NCI-H69 (cell line): ENCODE measurements at places on chromosomes 12 and 14.

DNA sequence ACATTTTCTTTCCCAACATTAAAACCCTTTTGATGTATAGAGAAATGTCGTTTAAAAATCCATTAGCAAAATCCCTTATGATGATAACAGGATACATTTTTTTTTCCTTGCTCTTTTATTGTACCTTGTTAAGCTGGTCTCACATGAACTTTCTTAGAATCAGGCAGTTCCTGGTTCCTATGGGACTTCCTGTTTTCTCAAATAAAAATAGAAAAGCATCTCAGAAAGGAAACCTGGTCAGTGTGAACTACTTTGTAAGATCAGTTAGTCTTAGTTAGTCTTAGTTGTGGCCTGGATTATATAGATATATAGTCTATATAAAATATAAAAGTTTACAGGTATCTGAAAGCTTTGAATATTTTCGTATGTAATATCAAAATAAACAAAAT, 40.3 kb downstream of the LEMD3 start:
- no peak for DNase-seq

DNA sequence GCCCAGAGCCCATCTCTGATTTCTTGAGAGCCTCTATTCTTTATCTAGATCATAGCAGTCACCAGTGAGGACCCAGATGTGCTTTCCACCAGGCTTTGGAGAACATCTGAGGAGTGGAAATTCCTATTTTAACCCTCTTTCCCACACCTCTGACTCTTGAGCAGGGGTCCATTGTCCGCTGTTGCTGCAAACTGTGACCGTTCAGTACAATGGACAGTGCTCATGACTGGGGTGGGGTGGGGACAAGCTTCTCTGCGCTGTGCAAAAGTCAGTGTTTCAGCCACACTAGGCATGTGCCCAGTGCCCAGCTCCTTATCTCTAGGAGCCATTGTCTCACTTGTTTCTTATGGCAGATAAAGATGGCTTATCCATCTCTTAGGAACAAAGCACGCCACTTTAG, 16.9 kb upstream of the KRT7 start:
- DNase-seq, result no peak

DNA sequence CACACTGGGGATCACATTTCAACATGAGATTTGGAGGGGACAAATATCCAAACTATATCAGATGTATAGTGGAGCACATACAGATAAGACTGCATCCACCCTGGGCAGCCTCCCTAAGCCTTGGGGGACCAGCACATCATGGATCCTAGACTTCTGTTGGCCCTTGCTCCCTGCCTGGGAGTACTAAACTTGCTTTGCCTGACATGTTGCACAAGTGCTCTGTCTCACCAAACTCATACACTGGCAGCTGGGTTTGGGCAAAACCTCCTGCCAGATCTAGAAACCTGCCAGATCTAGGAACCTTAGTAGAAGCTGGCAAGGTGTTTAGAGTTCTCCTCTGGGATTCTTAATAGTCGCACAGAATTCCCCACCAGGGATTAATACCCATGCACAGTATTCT, 18.4 kb upstream of the DHRS4 start:
- DNase-seq, result no peak

DNA sequence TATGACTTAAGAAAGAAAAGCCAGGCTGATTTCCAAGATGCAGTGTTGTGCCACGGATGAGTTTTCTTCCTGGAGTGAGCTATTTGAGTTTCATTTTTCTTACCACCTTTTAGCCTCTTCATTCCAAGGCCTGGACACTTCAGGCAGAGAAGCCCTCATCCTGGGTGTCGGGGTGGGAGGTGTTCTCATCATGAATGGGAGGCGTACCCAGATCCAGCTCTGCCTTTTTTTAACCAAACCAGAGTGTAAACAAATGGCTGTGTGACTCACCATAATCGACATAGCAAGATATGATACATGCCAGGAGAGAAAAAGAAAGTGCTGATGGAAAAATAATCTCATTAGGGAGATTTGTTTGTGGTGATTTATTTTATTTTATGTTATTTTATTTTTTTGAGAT, 79.9 kb downstream of the ARF6 start:
- DNase-seq, result peak; percentile 93

- DNase-seq, result no peak
These were observed 7.0 kb downstream of the PSMB11 start for GRCh38 chr14:23049011-23049410.

DNA sequence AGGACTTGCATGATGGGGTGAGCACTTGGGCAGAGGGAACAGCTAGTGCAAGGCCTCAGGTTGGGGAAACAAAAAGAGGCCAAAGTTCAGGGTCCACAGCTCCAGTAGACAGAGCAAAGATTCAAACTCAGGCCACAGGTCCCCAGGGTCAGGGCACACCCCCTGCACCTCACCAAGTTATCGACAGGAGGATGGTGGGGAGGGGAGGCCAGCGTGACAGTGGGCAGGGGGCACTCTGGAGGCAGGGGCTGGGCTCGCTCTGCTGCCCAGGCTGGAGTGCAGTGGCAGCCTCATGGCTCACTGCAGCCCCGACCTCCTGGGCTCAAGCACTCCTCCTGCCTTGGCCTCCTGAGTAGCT, 32.4 kb upstream of the ULK1 start:
- no peak for DNase-seq

GRCh38 chr14:84237881-84238280, 1292.1 kb upstream of the FLRT2 start:
- peak; percentile 23 for DNase-seq

DNA sequence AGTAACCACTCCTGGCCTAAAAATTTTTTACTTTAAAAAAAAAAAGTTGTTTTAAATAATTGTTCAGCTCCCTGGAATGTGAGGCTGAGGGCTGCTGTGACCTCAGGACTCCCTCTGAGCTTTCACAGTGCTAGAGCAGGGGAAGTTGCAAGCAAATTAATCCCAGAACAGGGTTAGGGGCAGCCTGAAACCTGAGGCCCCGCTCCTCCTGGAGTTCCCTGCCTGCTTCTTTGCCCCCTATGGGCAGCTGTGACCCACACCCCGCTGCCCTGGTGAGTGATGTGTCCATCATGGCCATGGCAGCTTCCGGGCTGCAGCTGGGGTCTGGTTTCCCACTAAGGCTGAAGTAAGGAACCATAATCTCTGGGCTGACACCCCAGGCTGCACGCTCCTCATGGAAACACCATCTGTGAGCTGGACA, 9.5 kb downstream of the RITA1 start:
- DNase-seq, result no peak

GRCh38 chr14:23123419-23123818, 4.4 kb upstream of the CEBPE start:
- peak; percentile 92 for DNase-seq

- DNase-seq, result no peak
These were observed 38.8 kb upstream of the NINJ2 start for GRCh38 chr12:701896-702539.

DNA sequence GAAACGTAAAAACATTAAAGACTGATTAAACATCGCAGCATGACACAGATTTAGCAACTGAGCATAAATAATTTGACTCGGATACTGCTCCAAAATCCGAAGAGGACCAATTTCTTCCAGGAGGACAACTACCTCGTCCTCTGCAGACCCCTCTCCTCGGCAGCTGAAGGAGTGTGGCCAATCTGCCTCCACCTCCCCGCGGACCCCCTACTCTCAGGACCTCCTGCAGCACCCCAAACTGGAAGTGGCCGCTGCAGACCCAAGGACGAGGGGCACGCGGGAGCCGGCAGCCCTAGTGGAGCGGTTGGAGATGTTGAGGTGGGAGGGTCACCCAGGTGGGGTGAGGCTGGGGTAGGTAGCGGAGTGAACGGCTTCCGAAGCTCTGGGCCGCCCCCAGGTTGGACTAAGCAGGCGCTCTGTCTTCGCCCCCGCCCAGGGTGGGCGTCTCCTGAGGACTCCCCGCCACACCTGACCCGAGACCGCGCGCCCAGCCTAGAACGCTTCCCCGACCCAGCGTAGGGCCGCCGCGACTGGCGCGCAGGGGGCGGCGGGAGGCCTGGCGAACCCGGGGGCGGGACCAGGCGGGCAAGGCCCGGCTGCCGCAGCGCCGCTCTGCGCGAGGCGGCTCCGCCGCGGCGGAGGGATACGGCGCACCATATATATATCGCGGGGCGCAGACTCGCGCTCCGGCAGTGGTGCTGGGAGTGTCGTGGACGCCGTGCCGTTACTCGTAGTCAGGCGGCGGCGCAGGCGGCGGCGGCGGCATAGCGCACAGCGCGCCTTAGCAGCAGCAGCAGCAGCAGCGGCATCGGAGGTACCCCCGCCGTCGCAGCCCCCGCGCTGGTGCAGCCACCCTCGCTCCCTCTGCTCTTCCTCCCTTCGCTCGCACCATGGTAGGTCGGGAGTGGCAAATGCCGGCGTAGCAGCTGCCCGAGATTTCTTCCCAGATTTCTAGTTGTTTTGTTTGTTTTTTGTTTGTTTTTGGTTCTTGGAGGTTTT, at the start of gene CALM1:
TSS of gene CALM1 (plus strand) at position 689 of the 999 bp plus-strand sequence. CDS start at position 891, 202 bp downstream.
- DNase-seq, result peak; percentile 98

DNA sequence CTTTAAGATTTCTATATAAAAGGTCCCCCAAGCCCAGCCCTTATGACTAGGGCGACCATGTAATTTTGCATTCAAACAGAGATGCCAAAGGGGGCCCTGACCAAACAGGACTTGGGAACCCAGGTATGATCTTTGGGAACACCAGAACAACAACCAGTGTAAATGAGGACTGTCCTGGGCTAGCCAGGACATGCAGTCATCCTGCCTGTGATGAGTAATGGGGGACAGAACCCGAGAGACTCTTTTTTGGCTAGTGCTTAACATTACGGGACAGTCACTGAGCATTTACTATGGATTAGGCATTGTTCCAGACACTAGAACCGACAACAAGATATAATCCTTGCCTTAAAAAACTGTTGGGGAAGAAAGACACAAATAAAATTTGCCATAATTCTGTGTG, 337.3 kb downstream of the CACNA1C start:
- no peak for DNase-seq

DNA sequence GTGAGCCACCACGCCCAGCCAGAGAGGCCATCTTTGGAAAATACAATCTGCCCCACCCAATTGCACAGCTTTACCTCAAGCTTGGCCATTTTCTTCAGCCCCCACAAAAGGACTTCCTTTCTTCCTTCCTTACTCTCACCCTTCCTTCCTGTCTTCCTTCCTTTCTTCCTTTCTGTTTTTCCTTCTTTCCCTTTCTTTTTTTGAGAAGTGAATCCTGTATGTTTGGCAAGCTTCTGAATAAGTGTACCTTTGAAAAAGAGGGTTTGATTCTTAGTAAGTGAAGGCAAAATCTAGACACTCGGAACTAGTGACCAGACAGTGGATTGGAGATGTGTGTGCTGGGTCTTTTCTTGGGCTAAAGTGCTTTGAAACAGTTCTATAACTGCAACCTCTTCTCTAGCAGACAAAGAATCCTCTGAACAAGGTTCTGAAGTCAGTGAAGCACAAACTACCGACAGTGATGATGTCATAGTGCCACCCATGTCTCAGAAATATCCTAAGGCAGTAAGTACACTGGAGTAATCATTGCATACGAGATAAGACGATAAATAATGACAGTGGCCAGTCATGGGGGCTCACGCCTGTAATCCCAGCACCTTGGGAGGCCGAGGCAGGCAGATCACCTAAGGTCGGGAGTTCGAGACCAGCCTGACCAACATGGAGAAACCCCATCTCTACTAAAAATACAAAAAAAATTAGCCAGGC, 49.5 kb downstream of the SUPT16H start:
- no peak for DNase-seq

DNA sequence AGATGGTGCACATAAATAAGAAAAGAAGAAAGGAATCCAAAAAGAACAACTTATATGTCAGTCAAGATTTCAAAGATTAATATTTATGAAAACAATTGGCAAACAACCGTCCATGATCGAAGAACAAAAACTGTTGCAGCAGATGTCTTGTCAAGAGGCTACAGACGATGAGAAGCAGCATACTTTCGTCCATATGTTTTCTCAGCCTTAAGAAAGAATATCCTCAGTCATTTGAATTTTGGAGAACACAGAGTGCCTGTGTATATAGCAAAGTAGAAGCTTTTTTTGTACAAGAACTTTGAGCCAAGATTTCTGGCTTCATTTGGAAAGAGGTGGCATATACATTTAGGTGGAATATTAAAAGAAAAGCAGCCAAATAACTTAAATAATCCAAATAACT, 297.2 kb downstream of the ITPR2 start:
- no peak for DNase-seq

- DNase-seq, result peak; percentile 88
These were observed 42.0 kb downstream of the TRAF3 start for GRCh38 chr14:102819176-102819628.

- DNase-seq, result no peak
These were observed 37.1 kb upstream of the LMNTD1 start for GRCh38 chr12:25590011-25590721.

GRCh38 chr14:59294662-59294992, 106.2 kb downstream of the DAAM1 start:
- no peak for DNase-seq

DNA sequence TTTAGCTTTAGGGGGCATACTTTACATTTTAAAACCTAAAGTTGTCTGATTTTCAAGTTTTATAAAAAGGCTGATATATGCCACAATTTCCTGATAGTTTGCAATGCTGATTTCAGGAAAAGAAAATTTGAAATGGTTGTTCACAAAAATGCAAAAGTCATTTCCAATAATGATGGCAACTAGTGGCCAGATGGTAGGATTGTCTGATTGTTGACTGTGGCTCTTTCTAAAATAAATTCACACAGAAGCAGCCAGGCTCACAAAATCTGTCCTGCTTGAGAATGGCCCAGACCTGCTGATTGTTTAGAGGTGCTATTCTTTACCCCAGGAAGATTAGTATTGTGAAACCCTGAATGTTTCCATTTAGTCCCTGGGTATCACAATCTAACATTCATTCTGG, 220.3 kb downstream of the NELL2 start:
- DNase-seq, result peak; percentile 36

DNA sequence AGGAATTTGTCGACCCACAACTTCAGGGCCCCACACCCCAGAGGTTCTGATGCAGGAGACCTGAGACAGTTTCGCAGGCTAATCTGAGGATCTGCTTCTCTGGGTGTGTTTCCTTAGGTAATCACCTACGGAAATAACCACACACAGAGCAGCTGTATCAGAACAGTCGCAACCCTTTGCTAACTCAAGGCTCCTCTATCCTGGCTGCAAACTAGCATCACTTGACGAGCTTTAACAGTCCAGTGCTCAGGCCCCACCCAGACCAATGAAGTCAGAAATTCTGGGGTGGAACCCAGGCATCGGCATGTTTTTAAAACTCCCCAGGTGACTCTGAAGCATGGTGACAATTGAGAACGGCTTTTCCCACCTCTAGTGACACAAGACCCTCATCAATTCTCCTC, 20.7 kb downstream of the SLC7A7 start:
- DNase-seq, result no peak
